ENCODE measurements at places on chromosomes 16 and 17. TPM values are rescaled to one million over a fixed set of nuclear protein-coding genes. Genes with fewer than 3 reads are reported as not detected.

FAM20A gene
- polyA plus RNA-seq: 10.9 TPM

SMPD3 gene
- polyA plus RNA-seq: 0.15 TPM

USP43 gene
- not detected for polyA plus RNA-seq

ERCC4 gene
- polyA plus RNA-seq: 3.2 TPM

ZNF646 gene
- 6.4 TPM for polyA plus RNA-seq

NUPR1 gene
- polyA plus RNA-seq: 103 TPM

ABCC6 gene
- 0.14 TPM for polyA plus RNA-seq

GGNBP2 gene
- polyA plus RNA-seq: 32.0 TPM

ZNF174 gene
- 8.1 TPM for polyA plus RNA-seq

CDC6 gene
- polyA plus RNA-seq: 0.34 TPM

DHRS7C gene
- 11.3 TPM for polyA plus RNA-seq

CCL17 gene
- not detected for polyA plus RNA-seq

TMC7 gene
- 0.84 TPM for polyA plus RNA-seq

Measured in heart left ventricle (tissue), 16 donors.